Colonic mucosa (tissue), 4 donors: ENCODE measurements at places on chromosomes 6 and 20. TPM values are rescaled to one million over a fixed set of nuclear protein-coding genes. Genes with fewer than 3 reads are reported as not detected.

- DNase-seq, result no peak
These were observed 25.6 kb upstream of the PREP start for GRCh38 chr6:105428342-105428957.

DNA sequence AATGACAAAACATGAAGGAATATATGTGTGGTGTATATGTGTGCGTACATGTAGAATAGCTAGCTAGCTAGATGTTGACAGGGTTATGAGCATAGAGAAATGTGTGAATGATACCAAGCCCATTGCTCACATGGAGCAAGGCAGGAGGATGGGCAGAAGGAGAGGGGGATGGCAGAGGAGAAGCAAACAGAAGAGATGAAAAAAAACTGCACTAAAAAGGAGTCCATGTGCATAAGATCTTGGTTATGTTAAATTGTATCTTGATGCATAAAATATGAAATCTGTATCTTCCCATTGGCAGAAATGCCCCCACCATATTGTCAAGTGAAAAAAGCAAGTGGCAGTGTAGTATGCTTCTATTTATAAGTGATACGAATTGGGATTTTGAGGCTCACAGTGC is 125.1 kb downstream of the PRND start:
- no peak for DNase-seq

GRCh38 chr6:71043902-71044301 is 87.0 kb upstream of the B3GAT2 start:
- DNase-seq, result no peak

DNA sequence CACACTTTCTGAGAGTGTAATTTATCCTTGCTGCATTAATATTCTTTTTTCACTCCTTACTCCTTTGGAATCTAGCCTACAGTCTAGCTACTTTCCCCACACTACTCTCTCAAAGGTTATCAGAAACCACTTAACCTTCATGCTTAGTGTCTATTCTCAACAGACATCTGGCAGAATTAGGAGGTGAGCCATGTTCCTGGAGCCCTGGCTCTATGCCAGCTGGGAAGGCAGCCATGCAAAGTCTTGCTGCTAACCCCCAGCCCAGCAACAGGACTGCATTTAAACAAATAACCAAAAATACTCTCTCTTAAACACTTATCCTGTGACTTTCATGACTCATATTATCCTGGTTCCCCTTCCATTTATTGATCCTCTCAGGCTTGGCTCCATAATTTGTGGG is 260.2 kb downstream of the BCKDHB start:
- DNase-seq, result no peak

DNA sequence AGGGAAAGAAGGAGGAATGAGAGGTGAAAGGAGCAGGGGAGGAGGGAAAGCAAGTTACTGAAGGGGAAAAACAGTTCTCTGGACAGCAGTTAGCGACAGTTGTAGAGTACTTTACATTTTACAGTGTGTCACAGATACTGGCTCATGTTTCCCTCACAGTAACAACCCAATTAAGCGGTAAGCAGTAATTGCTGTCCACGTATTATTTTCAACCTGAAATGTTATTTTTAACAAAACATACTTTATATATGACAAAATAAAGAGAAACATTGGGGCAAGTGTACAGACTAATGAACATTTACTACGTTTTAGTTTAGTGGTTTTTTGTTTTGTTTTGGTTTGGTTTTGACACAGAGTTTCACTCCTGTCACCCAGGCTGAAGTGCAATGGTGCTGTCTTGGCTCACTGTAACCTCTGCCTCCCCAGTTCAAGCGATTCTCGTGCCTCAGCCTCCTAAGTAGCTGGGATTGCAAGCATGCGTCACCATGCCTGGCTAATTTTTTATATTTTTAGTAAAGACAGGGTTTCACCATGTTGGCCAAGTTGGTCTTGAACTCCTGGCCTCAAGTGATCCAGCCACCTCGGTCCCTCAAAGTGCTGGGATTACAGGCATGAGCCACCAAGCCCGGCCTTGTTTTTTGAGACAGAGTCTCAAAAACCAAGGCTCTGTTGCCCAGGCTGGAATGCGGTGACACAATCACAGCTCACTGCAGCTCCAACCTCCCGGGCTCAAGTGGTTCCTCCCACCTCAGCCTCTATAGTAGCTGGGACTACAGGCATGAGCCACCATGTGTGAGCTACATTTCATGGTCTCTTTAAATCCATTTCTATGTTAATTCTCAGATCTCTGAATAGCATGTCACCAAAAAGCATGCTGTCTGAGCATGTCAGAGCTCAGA is 22.6 kb upstream of the BTN3A2 start:
- DNase-seq, result no peak

DNA sequence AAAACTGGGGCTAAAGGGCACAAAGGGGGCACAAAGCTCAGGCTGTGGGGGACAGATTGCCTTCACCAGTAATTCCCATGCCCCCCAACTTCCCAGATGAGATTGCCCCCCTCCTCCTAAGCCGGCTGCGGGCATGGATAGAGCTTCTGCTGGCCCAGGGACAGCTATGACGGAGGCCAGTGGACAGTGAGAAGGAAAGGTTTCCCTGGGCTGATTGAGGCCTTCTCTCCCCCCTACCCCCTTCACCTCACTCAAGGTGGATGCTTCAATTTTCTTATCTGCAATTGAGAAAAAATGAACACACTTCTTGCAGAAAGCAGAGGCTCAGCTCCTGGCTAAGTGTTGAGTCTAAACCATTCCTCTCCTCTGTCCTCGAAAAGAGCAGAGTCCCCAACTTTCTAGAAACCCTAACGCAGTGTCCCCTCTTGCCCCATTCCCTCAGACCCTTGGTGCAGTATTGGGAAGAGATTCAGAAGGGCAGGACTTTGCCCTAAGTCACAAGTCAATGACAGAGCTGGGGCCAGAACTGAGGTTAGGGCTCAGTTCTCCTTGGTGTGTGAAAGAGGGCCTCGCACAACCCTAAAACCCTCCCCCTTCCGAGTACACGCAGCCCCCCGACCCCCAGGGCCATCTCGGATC is 808 bp downstream of the SDC4 start:
- no peak for DNase-seq

CPXM1 gene
- total RNA-seq, result 0.98 TPM

GRCh38 chr20:3461911-3462677 is 8.7 kb upstream of the ATRN start:
- no peak for DNase-seq

- DNase-seq, result no peak
These were observed 228.5 kb downstream of the DLL1 start for GRCh38 chr6:170062209-170062914.

DNA sequence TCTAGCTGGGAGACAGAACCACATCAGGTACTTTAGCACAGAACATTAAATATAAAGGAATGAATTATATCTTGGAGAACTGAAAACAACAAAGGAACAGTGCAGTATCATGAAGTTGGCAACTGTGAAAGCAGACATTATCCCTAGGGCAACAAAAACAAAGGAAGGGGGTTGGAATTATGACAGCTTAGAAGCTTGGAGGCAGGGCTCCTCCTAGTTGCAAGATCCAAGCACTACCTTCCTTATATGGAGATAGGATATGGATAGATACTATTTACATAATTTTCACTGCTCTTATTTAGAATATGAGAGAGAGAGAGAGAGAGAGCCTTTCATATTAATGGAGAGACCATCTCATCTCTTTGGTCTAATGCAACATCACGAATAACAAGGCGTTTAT is 27.0 kb downstream of the TMEM14A start:
- DNase-seq, result no peak

DNA sequence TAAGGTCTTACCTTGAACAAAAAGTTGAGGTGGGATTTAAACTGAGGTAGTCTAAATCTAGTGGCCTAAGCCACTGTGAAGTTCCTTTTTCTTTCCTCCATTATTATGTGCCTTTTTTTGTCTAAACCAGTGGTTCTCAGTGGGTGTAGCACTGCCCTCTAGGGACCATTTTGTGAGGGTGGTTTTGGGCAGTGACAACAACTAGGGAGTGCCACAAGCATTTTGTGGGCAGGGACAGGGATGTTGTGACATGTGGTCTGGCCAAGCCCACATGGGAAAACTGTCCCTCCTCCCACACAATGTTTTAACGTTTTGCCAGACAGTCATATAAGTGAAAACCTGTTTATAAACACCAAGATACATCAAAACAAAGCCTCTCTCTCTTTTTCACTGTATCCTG is 899.4 kb upstream of the FLRT3 start:
- peak; percentile 32 for DNase-seq

GRCh38 chr20:415820-416322 is 7.8 kb downstream of the RBCK1 start:
- DNase-seq, result no peak

BMP5 gene
- total RNA-seq, result 2.4 TPM

ANKRD66 gene
- total RNA-seq, result not detected

ARMC12 gene
- not detected for total RNA-seq

DNA sequence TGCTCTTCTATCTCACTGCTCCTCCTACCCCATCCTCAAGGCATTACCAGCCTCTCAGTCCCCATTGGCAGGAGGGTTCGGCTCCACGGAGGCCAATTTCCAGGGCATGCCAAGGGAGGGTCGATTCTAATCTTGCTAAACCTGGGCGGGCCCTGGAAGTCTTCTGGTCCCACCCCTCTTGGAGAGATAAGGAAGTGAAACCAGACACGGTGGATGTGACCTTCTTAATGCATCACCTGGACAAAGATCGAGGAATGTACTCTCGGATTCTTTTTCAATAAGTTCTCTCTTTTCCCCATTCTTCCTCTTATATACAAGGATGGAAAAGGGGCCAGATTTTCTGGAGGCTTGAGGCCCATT is 112.2 kb upstream of the ARMC2 start:
- peak; percentile 56 for DNase-seq

ASIP gene
- not detected for total RNA-seq

DNA sequence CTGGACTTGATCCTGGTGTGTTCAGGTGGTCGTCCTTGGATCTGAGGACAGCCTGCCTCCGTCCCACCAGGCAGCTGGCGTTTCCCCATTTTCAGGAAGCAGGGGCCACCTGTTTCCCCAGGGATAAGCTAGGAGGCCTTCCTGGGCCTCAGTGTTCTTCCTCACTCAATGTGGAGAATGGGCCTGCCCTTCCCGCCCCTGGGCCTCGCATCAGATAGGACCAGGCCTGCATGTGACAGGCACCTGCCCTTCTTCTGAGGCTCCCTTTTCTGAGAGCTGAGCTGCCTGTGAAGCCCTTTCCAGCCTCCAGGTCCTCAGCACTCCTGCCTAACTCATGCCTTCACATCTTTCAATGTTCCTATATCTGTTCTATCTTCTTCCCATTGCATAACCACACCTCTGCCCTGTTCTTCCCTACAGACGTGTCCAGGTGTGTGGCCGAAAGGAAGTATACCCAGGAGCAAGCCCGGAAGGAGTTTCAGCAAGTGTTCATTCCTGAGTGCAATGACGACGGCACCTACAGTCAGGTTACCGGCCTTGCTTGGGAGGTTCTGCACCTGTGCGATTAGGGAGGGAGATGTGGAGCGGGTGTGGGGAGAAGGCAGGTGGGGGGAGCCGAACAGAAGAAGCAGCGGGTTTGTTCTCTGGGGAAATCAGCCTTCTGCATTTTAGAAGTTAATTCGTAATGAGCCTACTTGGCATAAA is 85.1 kb downstream of the SMOC2 start:
- DNase-seq, result no peak

DNA sequence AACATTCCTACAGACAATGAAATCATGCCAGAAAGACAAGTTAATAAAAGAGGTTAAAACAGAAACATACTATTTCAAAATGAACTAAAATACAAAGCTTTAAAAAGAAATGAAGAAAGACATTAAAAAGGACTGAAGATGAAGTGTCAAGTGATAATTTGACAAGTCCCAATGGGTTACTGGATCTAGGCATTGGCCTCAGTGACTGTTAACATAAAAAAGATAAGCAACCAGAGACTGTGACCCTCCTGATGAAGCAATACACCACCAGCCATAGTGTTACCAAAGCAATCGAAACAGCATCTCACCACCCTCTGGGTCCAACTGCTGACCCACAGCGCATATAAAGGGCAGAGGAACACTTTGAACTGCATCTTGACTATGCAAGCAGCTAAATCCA is 130.3 kb downstream of the FIG4 start:
- DNase-seq, result no peak

PRSS35 gene
- total RNA-seq, result 0.22 TPM

- no peak for DNase-seq
These were observed 19.6 kb upstream of the GPR63 start for GRCh38 chr6:96856856-96857255.

- DNase-seq, result no peak
These were observed 9.6 kb upstream of the PKIG start for GRCh38 chr20:44572551-44573500.

PROKR2 gene
- total RNA-seq, result not detected

C6orf15 gene
- total RNA-seq, result not detected

SIM1 gene
- not detected for total RNA-seq

CST9L gene
- not detected for total RNA-seq

CCN6 gene
- total RNA-seq, result not detected

DNA sequence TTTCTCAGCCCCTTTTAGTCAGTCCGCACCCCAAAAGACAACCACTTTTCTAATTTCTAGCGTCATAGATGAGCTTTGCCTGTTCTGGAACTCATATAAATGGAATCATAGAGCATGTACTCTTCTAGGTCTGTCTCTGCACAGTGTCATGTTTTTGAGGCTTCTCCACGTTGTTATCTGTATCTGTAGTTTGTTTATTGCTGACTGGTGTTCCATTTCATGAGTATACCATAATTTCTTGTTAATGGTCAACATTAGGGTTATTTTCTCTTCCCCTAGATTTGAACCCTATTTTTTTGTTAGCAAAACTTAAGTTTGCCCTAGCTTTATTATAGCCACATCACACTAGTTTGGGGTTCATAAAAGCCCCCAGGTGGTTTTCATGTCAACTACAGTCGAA is 16.2 kb upstream of the SGK2 start:
- DNase-seq, result no peak

- DNase-seq, result no peak
These were observed 42.2 kb downstream of the ZHX3 start for GRCh38 chr20:41275301-41275731.

WFDC10B gene
- not detected for total RNA-seq

- DNase-seq, result no peak
These were observed 5.0 kb upstream of the MYT1 start for GRCh38 chr20:64159286-64159680.

MYH7B gene
- 0.69 TPM for total RNA-seq

CNBD2 gene
- total RNA-seq, result 3.3 TPM

GRCh38 chr20:42276718-42277602 is 658.8 kb upstream of the CHD6 start:
- DNase-seq, result no peak

TBC1D32 gene
- 6.0 TPM for total RNA-seq

GRCh38 chr6:125667326-125667725 is 82.1 kb upstream of the HEY2 start:
- no peak for DNase-seq

THBS2 gene
- 5.3 TPM for total RNA-seq

PPP1R14C gene
- total RNA-seq, result 23.7 TPM

- DNase-seq, result no peak
These were observed 15.2 kb downstream of the DSE start for GRCh38 chr6:116385921-116386320.
